ENCODE measurements at places on chromosomes 3 and 15.

GRCh38 chr3:53680028-53680427, 166.2 kb downstream of the CHDH start:
- DNase-seq = peak; percentile 1

DNA sequence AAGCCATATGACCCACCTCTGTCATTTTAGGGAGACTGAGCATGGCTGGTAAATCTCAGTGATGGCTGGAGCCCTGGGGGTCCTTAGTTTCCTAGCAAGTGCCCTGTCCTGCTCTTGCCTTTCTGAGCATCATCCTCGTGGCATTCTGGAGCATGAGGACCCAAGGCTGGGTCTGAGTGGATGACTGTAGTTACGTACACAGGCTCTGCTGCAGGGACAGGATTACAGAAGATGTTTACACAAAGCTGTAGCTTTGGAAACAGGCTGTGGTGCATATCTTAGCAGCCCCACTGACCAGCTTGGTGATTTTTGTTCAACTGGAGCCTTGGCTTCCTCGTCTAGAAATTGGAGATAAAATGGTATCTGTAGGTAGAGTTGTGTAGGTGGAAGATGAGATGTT, 272.9 kb upstream of the CTDSPL start:
- peak; percentile 48 for DNase-seq

GRCh38 chr15:85624291-85624801, 170.4 kb downstream of the KLHL25 start:
- no peak for DNase-seq

DNA sequence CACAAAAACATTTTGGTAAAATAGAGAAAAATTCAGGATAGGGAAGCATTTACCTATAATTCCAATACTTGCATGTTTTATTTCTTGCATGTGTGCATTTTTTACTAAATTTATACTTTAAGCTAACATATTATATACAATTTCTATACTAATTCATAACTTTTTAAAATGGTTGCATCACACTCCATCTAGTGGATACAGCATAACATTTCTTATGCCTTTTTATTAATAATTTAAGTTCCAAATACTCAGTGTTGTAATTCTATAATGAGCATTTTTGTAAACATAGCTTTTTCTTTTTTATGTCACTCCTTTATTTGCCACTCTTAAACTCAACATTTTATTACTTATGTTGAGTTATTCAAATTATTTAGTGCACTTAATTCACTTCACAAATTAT, 477.7 kb downstream of the ZBBX start:
- DNase-seq = peak; percentile 4

- DNase-seq = peak; percentile 60
Observed at GRCh38 chr15:85831415-85832113, 36.8 kb upstream of the KLHL25 start.

- no peak for DNase-seq
Observed at GRCh38 chr15:38539008-38539343, 25.6 kb downstream of the RASGRP1 start.

Data from DMS53 (cell line).